ENCODE measurements at places on chromosomes 13 and 19.

DNA sequence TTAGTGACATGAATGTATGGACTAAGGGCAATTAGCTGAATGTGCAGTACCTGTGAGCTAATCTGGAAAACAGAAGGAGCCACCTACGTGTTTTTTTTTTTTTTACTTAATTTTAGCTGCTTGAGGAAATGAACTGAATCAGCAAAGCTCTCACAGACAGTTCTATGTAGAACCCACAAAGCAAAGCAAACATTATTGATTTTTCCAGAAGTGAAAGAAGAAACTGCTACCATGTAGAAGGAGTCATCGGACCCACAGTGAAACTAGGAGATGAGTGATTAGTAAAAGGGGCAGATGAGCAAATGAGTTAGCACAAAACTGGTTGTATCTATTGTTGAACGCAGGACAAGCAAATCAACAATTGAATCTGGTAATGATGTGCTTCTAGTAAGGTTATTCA is 94.1 kb upstream of the SLC7A1 start:
- no peak for DNase-seq

DNA sequence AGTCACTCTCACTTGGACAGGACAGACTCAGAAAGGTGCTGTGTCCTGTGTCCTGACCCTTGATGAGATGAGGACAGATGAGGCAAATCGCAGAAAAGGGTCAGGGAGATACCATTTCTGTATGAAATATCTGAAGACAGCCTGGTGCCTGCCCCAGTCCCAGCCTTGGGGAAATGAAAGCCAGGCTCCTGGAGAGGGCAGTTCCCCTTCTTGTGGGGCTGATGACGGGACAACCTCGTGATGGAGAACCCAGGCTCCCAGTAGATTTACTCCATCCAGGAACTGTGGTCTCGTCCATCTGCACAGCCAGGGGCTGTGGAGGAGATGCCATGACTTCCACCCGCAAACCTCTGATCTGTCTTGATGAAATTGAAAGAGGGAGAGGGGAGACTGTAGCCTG is 13.8 kb downstream of the LILRB1 start:
- no peak for DNase-seq

GRCh38 chr19:11479090-11479897 is 1.6 kb downstream of the ELAVL3 start:
- DNase-seq, result peak; percentile 41

DNA sequence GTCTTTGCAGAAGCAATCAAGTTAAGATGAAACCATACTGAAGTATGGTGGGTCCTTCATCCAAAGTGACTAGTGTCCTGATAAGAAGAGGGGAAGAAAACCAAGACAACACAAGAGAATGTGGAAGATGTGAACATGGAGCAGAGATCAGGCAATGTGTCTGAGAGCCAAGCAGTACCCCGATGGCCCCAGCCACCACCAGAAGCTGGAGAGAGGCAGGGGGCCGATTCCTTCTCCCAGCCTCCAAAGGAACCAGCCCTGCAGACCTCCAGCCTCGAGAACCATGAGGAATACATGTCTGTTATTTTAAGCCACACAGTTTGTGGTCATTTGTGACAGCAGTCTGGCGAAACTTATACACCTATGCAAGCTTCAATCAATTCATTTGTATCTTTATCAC is 93.2 kb downstream of the IRS2 start:
- no peak for DNase-seq

- no peak for DNase-seq
Measured at GRCh38 chr19:374886-375235, 30.3 kb upstream of the MIER2 start.

- no peak for DNase-seq
Measured at GRCh38 chr13:29519921-29520320, 75.6 kb downstream of the SLC7A1 start.

GRCh38 chr13:96431044-96431581 is 341.2 kb downstream of the HS6ST3 start:
- no peak for DNase-seq

DNA sequence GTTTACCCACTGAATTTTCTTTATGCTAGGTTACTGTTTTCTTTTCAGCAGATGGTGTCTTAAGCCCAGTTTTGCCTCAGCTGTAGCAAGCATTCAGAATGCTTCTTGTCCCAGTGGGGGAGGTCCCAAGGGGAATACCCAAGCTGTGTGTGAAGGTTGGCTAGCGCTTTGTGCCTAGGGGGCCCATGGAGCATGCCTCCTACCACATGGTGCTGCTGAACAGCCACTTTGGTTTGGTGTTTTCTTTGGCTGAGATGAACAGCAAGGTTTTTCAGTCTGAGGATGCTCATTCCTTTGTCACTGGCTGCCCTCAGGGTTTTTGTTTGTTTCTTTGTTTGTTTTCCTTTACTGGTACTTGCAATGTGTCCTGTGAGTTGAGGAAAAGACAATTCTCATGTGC is 99.0 kb downstream of the PCDH20 start:
- DNase-seq, result no peak

- DNase-seq, result no peak
Measured at GRCh38 chr19:3607303-3608078, 816 bp upstream of the TBXA2R start.

GRCh38 chr13:113665597-113666328 is 1.3 kb upstream of the GRK1 start:
- DNase-seq, result no peak

- DNase-seq, result no peak
Measured at GRCh38 chr19:58128041-58128685, 22.4 kb downstream of the ZNF329 start.

DNA sequence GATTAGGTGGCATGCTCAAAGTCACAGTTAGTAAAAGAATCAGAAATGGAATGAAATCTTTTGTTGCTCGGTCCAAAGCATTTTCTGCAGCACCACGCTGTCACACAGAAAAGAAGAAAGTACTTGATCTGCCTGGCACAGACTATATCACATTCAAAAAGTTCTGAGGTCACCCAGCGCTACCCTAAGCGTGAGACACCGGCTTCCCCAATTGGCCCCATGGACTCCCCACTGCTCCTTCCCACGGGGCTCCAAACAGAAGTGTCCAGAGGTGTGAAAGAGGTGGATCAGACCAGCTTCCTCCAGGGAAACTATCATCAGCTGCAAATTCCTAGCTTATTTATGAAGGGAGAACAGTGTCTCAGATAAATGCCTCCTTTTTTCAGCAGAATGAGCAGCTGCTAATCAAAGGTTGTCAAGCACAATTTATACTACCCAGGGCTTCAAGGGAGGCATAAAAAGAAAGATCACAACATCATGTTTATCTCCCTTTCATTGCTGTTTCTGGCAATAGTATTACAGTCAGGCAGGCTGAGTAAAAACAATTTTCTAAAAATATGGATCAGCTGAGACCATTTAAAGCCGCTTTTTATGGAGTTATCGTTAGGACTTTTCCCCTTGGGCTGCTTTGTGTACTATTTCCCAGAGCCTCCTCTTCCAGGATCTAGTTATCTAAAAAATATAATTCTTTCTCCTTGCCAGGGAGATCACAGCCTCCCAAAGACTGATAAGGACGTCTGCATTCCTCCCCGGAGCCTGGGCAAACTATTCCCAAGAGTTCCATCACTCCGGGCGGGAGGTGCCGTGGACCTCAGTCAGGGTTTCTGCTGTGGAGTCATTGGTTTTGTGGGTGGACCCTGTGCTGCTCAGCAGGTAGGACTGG is 208.0 kb downstream of the LHFPL6 start:
- peak; percentile 8 for DNase-seq

DNA sequence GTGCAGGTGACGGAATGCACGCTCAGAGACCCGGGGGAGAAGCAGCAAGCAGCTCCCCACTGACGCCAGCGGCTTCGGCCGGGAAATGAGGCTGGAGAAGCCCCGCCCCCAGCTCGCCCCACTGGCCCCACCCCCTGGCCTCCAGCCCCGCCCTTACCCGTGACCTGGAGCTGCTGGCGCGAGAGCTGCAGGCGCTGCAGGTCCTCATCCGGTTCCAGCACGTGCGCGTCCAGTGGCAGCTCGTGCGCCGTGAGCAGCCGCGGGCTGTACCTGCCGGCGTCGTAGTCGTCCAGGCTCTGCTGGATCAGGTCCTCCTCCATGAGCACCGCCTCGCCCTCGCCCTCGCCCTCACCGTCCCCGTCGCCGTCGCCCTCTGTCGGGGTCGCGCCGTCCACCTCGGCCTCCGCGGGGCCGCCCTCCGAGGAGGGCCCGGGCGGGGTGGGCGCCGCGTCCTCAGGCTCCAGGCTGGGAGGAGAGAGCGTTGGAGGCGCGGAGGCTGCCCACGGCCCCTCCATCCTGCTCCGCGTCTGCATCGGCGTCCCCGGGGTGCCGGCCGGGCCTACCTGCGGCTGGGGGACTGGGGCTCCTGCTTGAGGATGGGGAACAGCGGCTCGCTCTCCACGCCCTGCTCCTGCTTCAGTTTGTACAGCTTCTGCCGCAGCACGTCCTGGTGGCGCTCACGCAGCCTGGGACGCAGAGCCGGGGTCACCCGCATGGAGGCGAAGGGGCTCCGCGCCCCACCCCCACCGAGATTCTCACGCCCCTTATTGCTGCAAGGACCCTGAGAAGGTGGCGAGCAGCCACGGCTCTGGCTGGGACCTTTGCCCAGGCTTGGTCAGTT is 6.4 kb upstream of the TBXA2R start:
- DNase-seq, result no peak

GRCh38 chr13:56352361-56352760 is 788.4 kb upstream of the PRR20A start:
- DNase-seq, result peak; percentile 70

DNA sequence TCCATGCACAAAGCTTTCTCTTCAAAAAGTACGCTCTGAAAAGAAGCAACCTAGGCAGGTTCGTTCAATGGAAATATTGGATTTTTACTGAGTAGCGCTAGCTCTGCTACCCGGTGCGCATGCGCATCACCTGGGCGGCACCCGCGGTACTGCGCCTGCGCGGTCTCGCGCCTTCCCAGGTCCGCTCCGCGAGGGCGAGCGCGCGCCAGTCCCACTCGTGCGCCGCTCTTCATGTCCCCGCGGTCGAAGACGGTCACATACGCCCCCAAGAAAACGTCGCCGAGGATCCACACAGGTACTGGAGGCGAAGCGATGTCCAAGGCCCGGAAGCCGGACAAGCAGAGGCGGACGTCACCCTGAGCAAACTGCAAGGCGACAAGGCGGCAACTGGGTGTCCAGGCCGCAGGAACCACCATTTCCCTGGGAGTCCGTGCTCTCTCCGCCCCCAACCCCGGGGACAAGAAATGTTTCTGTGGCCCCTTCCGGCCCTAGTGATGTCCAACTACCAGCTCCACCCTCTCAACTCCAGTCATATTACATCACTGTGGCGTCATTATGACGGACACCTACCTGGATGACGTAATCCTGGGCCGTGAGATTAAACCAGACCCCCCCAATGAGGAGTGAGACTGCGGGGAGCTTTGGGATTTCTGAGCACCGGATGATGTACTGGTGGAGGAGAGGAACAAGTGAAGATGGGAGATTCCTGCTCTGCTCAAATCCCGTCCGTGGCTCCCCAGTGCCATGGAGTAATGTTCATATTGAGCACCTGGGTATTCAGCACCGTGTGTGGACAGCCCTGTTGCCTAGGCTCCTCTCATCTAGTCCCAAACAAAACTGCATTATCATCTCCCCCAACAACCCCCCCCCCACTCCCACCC is 4.8 kb upstream of the KCNC3 start:
- DNase-seq, result peak; percentile 55

DNA sequence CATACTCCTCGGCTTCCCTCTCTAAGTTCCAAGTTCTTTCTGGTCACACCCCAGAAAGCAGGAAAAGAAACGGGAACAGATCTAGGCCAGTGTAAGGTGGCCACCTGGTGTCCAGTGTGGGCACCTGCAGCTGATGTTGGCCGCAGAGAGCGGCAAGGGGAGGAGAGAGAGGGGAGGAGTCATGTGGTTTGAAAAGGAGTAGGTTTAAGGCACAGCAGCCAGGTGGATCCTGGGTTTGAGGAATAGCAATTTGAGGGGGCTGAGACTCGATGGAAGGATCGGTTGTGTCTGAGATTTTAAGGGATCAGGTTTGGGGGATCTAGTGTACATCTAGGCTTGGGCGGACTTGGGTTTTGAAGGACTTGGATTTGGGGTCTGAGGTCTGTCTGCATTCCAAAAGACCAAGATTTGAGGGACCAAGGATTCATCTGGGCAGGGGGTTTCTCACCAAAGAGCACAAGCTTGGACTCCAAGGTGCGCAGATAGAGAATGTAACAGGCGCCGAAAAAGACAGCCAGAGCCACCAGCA is 1.2 kb downstream of the RABAC1 start:
- DNase-seq, result peak; percentile 91

DNA sequence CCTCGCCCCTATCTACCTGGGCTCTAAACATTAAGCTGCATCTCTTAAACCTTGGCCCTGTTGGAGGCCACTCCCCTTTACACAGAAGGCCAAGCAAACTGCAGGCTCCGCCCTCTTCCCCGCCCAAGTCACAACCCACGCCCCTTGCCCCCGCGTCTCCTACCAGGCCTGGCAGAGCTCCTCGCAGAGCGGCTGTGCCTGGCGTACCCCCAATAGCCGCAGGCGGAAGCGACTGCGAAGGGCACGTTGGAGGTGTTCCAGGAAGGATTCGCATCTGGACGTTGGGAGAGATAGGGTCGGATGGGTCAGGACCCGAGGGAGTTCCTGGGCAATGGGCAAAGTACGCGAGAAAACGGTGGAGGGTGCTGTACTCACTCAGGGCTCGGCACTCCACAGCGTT is 5.9 kb downstream of the RTBDN start:
- DNase-seq, result peak; percentile 32

GRCh38 chr13:89550938-89551337 is 1796.5 kb upstream of the MIR17HG start:
- peak; percentile 76 for DNase-seq

DNA sequence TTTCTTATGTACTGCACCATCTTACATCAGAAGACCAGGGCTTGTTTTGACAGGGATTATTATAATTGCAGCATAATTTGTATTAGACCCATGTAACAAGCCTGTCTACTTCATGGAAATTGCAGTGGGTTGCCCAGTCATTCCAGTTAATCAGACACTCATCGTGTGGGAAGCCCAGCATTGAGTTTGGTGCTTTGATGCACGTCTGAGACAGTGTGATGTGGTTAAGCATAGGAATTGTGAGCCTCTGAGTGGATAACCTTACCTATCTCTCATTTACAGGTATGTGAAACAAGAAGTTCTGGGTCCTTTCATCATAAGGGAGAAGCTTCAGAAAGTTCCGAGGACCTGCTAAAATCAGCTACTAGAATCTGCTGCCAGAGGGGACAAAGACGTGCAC is 12.8 kb downstream of the RGCC start:
- DNase-seq, result no peak

DNA sequence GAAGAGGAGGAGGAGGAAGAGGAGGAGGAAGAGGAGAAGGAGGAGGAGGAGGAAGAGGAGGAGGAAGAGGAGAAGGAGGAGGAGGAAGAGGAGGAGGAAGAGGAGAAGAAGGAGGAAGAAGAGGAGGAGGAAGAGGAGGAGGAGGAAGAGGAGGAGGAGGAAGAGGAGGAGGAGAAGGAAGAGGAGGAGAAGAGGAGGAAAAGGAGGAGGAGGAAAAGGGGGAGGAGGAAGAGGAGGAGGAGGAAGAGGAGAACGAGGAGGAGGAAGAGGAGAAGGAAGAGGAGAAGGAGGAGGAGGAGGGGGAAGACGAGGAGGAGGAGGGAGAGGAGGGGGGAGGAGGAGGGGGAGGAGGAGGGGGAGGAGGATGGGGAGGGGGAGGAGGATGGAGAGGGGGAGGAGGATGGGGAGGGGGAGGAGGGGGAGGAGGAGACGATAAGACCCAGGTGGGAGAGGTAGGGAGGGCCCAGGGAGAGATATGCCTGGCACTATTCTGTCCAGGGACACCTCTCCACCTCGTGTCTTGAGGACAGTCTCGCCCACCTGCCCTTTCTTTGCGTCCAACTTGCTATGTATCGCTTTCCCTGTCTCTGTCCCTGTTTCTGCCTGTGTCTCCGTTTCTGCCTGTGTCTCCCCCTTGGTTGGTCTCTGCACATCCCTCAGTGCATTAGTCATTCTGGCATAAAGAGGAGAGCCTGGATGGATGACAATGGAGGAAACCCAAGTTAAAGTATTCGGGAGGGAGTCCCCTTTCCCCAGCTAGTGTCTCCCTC is 7.1 kb upstream of the KLK5 start:
- DNase-seq, result no peak
